Testis (tissue), 5 donors: ENCODE measurements at places on chromosomes 3 and 15. TPM values are rescaled to one million over a fixed set of nuclear protein-coding genes. Genes with fewer than 3 reads are reported as not detected.

VILL gene
- 17.4 TPM for total RNA-seq

ALDH1A2 gene
- 91.2 TPM for total RNA-seq

DNA sequence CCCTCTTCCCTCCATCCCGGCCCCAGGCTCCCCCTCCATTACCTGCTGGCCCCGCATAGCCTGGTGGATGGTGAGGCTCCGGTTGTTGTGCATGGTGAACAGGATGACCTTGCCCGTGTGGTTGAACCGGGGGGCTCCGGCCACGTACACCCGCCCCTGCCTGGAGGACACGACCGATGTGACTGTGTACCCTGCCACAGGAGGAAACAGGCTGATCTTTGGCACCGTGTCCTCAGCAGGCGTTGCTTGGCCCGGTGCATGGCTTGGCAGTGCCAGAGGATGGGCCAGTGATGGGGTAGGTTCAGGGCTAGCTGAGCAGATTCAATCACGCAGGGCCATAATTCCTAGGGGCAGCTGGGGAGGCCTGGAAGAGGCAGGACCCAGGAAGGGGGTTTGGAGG is 58.1 kb downstream of the FEM1B start:
- H3K27me3 ChIP-seq = no peaks in the 10 kb centered on the region
- H3K4me3 ChIP-seq = no peak overlapping the region
- DNase-seq = no peak
- H3K4me1 ChIP-seq = peaks cover 20% of the 10 kb centered on the region
- H3K27ac ChIP-seq = no peak overlapping the region
- H3K36me3 ChIP-seq = no peaks in the 10 kb centered on the region

DNA sequence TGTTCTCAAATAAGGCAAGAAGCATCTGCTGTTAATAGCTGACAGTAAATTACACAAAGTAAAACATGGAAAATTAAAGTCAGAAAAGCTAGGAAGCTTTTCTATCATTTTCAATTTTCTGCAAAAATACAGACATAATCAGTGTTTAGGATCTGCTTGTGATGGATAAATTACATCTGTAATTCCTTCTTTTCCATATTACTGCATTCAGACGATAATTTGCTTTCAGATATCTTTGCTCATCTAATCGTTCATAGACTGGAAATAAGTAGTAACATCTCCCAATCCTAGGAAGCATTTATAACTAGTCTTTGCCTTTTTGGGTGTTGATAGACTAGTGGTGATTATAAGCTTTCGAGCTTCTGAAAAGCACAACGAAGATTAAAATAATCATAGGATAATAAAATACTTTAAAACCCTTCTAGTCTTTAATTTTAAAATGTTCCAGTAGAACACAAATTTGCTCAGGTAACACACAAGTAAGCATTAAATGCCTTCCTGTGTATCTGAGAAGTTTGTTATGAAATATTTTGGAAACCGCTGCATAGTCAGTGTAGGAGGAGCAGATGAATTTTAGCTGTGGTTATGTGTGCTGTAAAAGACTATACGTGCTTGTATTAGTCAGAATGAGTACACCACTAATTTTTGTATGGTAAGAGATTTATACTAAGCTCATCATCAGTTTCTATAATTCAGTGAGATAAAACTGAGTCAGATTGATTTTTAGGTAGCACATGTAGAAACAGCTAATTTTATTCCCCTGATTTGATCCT is 41.0 kb downstream of the MBNL1 start:
- peak overlapping the region; percentile 31 for H3K27ac ChIP-seq
- H3K4me3 ChIP-seq = no peak overlapping the region

DNA sequence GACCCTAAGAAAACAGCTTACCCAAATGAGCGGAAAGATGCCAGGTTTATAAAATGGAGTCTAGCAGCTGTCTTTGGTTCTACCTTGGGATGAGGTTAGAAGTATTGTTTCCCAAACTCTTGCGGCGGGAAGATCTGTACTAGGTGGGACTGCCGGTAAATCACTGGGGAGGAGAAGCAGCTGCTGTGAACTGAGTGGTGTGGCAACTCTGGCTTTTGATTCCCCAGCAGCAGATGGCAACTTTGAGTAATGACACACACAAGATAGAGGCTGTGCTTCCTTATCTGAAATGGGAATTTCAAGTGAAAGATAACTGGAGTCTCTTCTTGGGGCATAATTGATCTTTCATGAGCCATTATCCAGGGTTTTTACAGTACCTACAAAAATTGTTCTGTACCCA is 184.9 kb downstream of the ATG7 start:
- H3K27me3 ChIP-seq = no peaks in the 10 kb centered on the region
- DNase-seq = no peak
- H3K4me1 ChIP-seq = no peaks in the 10 kb centered on the region
- no peak overlapping the region for H3K27ac ChIP-seq
- H3K4me3 ChIP-seq = no peak overlapping the region

- no peaks in the 10 kb centered on the region for H3K27me3 ChIP-seq
- H3K36me3 ChIP-seq = no peaks in the 10 kb centered on the region
Observed at GRCh38 chr3:44342176-44342790, 3.7 kb downstream of the TCAIM start.

CPNE9 gene
- 0.31 TPM for total RNA-seq

PDZRN3 gene
- total RNA-seq = 30.8 TPM

SOX14 gene
- total RNA-seq = not detected

DNA sequence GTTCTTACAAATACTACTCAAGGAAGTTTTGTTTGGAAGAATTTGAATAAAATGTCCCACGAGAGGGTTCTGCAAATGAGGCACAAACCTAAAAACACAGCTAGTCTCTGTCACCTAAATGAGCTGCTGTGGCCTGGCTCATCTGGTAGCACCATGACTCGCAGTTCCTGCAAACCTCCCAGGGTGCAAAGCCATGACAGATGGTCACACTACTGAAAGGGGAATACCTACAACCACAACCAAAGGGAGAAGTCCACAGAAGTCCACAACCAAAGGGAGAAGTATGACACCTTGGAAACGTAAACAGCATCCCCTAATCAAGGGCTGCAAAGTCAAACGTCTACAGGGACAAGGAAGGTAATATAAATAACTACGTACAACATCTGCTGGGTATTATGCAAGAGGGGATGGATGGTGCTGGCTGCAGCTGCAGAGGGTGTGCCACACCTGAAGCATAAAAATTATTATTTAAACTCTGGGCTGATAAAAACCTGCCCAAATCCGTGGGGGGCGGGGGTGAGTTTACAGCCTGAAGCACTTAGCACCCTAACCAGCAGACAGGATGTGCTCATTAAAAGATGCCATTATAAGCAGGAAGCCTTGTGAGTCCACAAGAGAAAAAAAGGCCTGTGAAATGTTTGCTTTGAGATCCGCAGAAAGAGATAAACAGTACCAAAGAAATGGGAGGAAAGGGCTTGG is 184.0 kb downstream of the MAGI1 start:
- no peak overlapping the region for H3K27ac ChIP-seq
- no peak for DNase-seq
- H3K4me3 ChIP-seq = no peak overlapping the region
- H3K4me1 ChIP-seq = no peaks in the 10 kb centered on the region

DLL4 gene
- total RNA-seq = 3.9 TPM

GRCh38 chr3:134879990-134880389 is 84.9 kb downstream of the EPHB1 start:
- H3K4me3 ChIP-seq = no peak overlapping the region
- H3K36me3 ChIP-seq = no peaks in the 10 kb centered on the region
- peak overlapping the region; percentile 5 for H3K27ac ChIP-seq
- DNase-seq = no peak

DNA sequence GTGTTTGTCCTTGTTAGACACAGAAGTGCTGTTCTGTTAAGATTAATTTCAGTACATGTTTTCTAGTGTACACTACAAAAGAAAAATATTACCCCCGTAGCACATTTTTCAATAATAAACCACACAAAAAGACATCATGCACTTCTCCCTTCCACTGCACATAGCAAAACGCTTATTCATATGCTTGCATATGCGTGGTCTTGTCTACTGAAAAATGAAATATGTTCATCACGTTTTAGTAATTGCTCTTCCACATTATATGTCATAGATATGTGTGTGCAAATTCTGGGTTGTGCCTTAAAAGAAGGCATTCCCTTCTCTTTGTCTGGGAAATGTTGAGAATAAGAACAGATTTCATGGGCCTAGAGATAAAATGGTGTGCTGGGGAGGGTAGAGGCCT is 353.9 kb downstream of the NSUN3 start:
- H3K4me1 ChIP-seq = no peaks in the 10 kb centered on the region
- H3K4me3 ChIP-seq = no peak overlapping the region
- no peak for DNase-seq
- no peaks in the 10 kb centered on the region for H3K36me3 ChIP-seq

KIAA1143 gene
- total RNA-seq = 15.1 TPM

ERICH6 gene
- total RNA-seq = 24.0 TPM

GRCh38 chr3:175150812-175151401 is 291.8 kb downstream of the NAALADL2 start:
- no peaks in the 10 kb centered on the region for H3K27me3 ChIP-seq
- no peaks in the 10 kb centered on the region for H3K4me1 ChIP-seq
- no peak for DNase-seq
- no peaks in the 10 kb centered on the region for H3K36me3 ChIP-seq
- H3K4me3 ChIP-seq = no peak overlapping the region

RAB6B gene
- total RNA-seq = 7.0 TPM

DNA sequence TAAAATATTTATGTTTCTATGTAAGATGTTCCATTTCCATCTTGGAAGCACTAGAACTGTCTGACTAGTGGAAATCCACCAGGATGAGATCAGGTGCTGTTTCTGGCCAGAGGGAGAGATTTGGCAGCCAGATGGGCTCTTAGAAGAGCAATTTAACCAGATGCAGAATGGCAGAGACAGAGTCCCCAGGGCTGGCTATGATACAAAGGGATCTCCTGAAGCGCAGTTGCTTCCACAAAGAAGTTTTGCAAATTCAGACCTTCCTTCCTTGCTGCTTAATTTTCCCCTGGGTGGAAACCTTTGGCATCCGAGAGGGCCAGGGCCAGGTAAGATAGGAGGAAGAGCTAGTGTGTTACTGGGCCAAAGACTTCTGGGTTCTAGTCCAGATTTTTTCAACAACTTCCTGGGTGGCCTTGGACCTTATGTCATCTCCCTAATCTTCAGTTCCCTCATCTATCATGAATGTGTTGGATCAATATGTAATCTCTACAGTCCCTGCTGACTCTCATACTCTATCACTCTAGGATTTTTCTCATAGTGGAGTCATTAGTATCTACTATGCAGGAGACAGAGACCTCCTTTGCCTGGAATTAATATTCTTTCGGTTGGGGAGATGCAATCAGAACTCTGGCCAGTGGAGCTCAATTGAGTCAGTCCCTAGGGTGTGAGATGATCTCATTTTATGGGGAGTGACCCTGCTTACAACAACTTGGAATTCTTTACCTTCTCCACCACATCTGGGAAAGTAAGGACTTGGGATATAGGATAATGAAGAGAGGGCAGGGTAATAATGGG is 41.1 kb upstream of the NDUFB4 start:
- no peak overlapping the region for H3K4me3 ChIP-seq
- no peaks in the 10 kb centered on the region for H3K36me3 ChIP-seq
- no peak for DNase-seq
- H3K4me1 ChIP-seq = peaks cover 43% of the 10 kb centered on the region

GRCh38 chr3:192011137-192011536 is 550.2 kb downstream of the PYDC2 start:
- H3K27ac ChIP-seq = no peak overlapping the region
- no peaks in the 10 kb centered on the region for H3K4me1 ChIP-seq
- no peaks in the 10 kb centered on the region for H3K27me3 ChIP-seq
- no peak overlapping the region for H3K4me3 ChIP-seq

C3orf49 gene
- 0.93 TPM for total RNA-seq

DNA sequence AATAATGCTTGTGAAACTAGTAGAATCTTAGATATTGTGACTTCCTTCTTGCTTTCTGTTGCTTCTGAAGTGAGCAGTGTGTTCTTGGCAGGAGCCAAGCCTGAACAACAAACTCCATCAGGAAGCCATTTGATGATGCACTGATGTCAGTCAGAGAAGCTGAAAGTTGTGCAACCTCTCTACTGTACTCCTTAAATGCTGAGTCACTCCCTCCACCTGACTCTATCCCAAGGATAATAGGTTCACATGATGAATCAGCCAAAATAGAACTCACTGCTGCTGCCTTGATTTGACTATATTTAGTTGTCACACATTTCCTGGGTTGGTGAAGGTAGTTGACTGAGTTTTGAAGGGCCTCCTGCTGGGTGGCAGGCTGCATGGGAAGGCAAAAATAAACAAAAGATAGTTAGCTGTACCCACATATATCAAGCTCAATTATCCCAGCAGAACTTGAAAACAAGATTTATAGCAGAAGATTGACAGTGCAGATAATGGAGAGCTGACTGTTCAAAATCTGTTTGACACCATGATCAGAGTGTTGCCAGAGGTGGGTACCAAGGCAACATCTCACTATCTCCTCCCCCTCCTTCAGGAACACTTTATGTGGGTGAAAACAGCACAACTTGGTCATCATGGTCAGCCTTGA is 328.4 kb upstream of the DPH6 start:
- no peak for DNase-seq
- H3K4me1 ChIP-seq = no peaks in the 10 kb centered on the region

GRCh38 chr3:186614597-186615483 is 2.0 kb downstream of the AHSG start:
- no peaks in the 10 kb centered on the region for H3K4me1 ChIP-seq
- H3K27ac ChIP-seq = no peak overlapping the region
- no peaks in the 10 kb centered on the region for H3K36me3 ChIP-seq
- peak; percentile 85 for DNase-seq
- H3K4me3 ChIP-seq = no peak overlapping the region

DNA sequence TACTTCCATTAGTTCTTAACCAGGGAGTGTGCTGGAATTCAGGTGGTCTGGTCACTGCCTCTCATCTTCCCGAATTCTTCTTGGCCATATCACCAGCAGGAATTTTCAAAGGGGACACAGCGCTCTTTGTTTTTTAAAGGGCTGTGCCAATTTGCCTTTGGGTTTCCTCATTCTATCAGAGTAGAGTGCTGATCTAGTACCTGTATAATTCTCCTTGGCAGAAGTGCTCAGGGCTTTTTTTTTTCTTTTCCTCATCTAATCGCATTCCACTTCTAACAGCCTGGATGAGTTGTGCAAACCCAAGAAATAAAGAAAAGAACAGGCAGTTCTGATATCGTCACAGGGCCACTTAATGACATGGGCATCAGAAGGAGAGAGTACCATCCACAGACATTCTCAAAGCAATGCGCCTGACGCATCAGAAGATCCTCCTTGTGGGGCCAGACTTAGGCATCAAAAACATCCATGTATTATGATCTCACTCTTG is 121.0 kb downstream of the ASB7 start:
- H3K4me1 ChIP-seq = no peaks in the 10 kb centered on the region
- H3K27ac ChIP-seq = no peak overlapping the region
- no peaks in the 10 kb centered on the region for H3K36me3 ChIP-seq
- H3K4me3 ChIP-seq = no peak overlapping the region

HTR3E gene
- total RNA-seq = 0.31 TPM

IL17RB gene
- 9.5 TPM for total RNA-seq

- H3K4me3 ChIP-seq = no peak overlapping the region
- no peak for DNase-seq
- no peaks in the 10 kb centered on the region for H3K36me3 ChIP-seq
- no peak overlapping the region for H3K27ac ChIP-seq
Observed at GRCh38 chr3:32195995-32196540, 42.4 kb upstream of the CMTM8 start.

TFRC gene
- 72.1 TPM for total RNA-seq

WNT5A gene
- 11.1 TPM for total RNA-seq
